ENCODE measurements at places on chromosomes 1 and 21.

DNA sequence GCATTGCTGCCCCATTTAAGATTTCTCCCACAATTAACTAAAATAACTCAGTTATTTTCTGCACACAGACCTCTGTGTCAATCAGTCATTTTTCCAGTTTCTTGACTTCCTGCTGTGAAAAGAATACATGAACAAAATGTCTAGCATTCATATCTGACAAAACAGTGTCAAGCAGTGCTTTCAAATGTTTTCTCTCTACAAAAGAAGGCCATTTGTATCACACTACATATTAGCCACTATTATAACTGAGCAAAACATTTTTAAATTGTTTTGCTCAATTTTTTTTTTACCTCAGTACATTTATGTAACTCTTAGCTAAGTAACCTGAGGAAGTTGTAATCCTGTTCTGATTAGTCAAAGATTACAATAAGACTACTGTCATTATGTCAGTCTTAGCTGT lies 1498.5 kb upstream of the PRMT6 start:
- no peak for DNase-seq

- DNase-seq = no peak
Observed at GRCh38 chr1:30445449-30445848, 277.9 kb downstream of the MATN1 start.

GRCh38 chr1:96683931-96684330 lies 37.7 kb upstream of the PTBP2 start:
- DNase-seq = no peak

GRCh38 chr1:154736841-154737240 lies 128.9 kb upstream of the ADAR start:
- no peak for DNase-seq

- no peak for DNase-seq
Observed at GRCh38 chr1:34785875-34786470, 5.0 kb downstream of the GJB3 start.

DNA sequence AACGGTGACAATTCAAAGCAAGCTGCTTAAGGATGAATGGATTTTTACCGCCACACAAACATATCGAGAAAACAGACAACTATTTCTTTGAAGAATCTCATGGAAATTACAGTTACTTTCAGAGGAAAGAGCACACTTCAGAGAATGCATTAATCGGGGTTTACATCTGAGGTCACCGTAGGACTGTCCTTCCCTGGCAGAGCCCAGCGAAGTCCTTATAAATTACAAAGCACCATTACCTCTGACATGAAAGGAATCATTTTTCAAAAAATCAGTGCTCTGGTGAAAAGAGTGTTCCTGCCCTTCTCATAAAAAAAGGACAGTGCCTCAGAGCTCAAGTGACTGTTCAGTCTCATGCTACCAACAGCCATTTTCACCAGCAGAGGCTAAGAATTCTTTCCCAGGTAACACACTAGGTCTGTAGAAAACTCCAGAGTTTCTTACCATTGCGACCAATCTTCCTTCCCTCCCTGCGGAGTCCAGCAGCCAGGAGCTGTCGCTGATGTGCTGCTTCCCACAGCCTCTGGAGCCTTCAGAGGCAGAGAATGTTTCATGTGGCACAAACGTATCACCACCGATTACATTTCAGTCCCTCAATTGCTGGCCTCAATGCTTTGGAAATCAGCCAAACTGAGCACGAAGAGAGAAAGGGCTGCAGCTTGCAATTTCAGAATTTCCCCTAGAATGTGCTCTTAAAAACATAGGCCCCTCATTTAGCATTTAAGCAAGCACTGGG lies 75.4 kb downstream of the PLD5 start:
- peak; percentile 76 for DNase-seq

DNA sequence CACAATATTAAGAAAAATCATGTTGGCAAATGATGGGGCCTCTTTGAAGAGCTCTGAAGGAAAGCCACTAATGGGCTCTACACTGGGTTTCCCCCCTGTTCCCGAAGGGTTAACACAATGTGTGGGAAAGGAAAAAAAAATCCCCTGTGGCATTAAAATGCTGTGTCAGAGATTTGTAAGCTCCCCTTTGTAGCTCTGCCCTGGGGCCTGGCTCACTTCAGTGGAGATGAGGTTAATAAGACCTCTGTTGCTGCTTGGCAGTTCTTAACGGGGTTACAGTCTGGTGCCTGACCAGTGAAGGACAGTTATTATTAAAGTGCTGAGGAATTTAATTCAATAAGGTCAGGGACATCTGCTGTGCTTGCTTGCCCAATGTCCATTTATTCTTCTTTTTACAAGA lies 129.7 kb upstream of the UBE2U start:
- DNase-seq = peak; percentile 16

DNA sequence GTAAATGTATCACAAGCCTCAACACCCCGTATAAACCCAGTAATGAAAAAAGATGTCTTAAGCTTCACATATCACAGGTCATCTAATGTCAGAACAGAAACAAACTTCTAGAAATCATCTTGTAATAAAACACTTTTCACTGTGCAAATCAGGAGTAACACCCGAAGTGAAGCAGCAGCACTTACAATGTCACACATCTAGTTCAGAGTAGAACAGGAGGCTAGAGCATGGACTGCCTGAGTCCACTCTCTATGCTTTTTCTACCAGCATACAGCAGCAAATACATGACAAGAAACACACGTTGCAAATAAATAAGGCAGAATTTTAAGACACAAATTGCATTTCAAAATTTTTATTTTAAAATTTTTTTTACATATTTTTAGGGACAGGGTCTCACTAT lies 57.2 kb downstream of the AKT3 start:
- DNase-seq = no peak

- no peak for DNase-seq
Observed at GRCh38 chr1:41649396-41650027, 165.0 kb upstream of the EDN2 start.

DNA sequence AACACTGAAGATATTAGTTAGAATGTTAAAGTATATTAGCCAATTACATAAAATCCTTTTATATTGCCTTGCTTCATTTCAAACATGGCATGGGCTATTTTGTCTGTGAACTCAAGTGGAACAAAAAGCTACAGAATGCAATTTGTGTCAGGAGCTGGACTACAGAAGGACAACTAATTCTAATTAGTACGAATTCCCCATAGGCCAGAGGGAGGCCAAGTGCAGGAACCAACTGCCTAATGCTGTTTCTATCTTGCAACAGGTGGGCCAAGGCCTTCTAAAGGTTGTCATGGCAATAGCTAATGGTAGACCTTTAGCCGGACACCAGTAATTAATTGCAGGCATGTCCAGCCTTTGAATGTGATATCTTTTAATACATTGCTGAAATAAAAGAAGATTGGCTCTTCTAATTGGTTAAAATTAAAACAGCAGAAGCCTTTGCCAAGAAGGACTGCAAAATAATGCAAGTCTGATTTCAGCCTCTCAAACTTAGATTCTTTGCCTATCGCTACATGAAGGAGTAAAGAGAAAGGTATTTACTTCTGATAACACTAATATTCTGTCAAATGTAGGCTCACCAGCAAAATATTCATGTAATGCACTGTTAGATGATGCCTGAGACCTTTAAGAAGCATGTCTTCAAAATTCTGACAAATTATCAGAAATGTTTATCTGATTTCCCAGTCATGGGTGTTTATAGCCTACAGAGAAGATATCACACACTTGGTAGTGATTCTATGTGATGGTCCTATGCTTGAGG lies 232.1 kb downstream of the LMO4 start:
- DNase-seq = peak; percentile 59

- DNase-seq = no peak
Observed at GRCh38 chr1:220828950-220829586, 42.4 kb downstream of the MTARC1 start.

- no peak for DNase-seq
Observed at GRCh38 chr1:241167121-241167630, 189.8 kb downstream of the RGS7 start.

- no peak for DNase-seq
Observed at GRCh38 chr1:38773483-38773882, 86.1 kb downstream of the RRAGC start.

- DNase-seq = peak; percentile 49
Observed at GRCh38 chr1:223304931-223305330, 59.0 kb downstream of the SUSD4 start.

DNA sequence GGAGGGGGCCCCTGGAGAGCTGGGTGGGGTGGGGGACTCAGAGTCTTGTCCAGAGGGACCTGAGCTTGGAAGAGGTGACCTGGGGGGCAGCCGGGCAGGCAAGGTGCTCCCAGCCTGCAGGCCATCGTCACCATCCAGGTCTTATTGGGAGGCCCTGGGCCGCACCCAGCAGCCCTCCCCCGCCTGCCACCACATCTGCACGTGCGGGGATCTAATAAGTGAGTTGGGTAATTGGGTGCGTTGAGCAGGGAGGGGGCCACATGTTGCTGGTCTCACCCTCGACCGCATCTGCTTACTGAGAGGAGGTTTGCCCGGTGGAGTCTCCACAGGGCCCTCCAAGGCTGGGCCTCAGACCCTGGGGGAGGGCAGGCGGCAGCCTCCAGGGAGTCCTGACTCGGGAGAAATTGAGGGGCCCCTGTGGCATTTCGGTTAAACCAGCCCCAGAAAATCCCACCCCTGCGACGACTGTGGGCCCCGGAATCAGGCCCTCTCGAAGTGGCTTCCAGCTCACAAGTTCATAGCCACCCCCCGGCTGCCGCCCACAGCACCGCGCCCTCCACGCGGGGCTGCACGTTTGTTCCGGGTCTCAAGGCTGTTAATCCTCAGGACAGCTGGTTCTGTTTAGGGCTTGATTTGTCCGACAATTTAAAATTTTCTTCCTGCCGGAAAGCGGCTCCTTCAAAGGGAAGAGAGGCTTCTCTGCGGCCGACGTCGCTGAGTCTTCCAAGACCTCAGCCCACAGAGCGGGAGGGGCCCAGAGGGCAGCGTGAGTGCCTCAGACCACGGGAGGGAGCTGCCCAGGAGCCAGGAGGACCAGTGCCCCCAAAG lies 14.7 kb upstream of the COL6A2 start:
- DNase-seq = no peak

- no peak for DNase-seq
Observed at GRCh38 chr1:59046134-59046533, 250.8 kb upstream of the FGGY start.

DNA sequence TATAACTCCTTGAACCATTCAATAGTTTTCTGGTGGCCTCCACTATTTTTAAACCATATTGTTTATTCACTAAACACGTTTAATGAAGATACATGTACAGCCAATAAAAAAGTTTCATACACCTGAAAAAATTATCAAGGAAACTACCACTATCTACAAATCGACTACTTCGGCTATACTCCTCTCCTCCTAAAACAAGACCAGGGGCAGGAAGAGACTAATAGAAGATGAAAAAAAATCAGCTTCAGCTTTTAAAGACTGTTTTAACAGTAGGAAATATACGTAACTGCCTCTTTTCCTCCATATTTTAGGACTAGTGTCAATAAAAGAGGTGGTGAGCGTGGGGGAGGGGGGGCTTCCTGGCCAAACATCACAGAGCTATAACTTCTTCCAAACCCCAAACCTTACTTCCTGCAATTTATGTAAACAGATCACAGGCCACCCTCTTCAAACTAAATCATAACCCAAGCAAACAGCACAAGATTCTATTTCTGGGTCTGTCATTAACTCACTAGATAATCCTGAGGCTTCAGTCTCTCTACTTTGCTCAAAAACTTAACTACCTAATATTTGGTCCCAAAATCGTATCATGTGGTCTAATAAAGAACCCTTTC lies 15.1 kb downstream of the FOXJ3 start:
- no peak for DNase-seq

- no peak for DNase-seq
Observed at GRCh38 chr1:160797271-160797709, 1.3 kb downstream of the LY9 start.

- no peak for DNase-seq
Observed at GRCh38 chr21:34170886-34171285, 97.5 kb downstream of the MRPS6 start.

- DNase-seq = no peak
Observed at GRCh38 chr1:8351693-8352470, 34.0 kb downstream of the SLC45A1 start.

DNA sequence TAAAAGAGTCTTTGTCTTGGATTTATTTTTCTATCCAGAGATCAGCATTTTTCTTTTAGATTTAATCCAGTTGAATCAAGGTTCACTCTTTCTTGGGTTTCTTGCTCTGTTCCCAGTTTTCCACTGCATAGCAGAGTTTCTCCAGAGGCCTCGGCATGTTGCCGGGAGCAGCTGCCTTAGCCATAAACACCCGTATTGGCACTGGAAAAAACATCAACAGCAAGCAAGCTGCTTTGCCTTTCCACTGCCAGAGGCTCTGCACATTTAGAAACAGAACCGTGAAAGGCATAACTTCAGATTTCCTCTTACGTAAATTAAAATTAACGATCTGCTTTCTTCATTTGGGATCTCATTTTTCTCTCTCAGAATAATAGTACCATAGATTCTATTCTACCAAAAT lies 181.8 kb upstream of the L1TD1 start:
- DNase-seq = peak; percentile 86

GRCh38 chr1:192140382-192140781 lies 17.9 kb upstream of the RGS18 start:
- no peak for DNase-seq

GRCh38 chr21:24023402-24023801 lies 1583.9 kb downstream of the MRPL39 start:
- no peak for DNase-seq

DNA sequence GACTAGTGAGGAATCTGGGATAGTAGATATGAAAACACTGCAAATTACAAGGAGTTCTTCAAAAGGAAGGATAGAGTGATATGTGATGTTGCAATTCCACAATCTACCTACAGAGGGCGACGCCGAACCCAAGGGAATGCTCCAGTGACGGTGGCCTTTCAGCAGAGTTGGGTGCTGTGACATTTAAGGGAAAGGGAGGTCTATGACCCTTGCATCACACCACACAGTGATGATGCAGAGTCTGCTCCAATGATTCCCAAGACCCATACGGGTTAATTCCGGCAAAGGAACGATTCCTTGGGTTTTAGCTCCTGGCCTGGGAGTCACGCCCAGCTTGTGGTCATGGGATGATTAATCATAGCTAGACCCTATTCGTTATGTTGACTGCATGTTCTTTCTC lies 123.0 kb upstream of the IGSF21 start:
- DNase-seq = peak; percentile 51

DNA sequence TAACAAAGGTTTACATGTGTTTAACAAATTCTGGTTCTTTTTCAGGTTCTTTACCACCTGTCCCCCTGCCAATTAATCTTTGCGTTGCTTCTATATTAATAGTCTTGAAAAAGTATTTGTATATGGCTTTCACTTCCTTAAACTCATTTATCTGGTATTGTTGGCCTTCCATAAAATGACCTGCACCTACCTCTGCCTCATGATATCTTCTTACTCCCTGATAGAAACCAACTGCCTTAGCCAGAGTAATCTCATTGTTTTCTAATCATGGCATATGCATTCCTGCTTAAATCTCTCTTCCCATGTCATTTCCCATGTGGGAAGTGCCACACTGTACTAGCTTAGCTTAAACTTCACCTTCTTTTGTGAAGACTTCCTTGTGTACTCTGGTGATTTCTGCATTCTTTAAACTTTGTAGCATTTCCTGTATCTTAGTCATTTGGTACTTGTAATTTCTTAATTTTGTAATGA lies 8.7 kb downstream of the SMG7 start:
- no peak for DNase-seq

DNA sequence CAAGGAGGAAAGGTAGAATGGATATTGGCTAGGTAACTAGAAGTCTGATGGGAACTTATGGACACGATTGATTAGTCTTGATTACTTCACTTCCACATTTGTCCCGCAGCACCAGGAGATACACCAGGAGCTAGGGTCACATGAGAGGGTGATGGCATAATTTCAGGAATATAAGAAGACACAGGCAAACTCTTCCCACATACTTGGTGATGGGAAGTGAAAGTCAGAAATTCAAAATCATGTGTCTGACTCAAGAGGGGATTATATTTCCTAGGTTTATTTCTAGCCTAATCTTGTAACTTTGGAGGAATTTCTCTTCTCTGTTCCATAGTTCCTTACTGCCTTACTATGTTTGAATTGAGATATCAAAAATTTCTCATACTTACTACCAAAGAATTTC lies 185.0 kb downstream of the PBX1 start:
- no peak for DNase-seq

Data from brain (organoid and tissue), 16 donors.